Fibroblast of villous mesenchyme (primary cell): ENCODE measurements at places on chromosomes 2 and 18.

GRCh38 chr2:128317181-128317898 is 1.3 kb downstream of the HS6ST1 start:
- DNase-seq: no peak

DNA sequence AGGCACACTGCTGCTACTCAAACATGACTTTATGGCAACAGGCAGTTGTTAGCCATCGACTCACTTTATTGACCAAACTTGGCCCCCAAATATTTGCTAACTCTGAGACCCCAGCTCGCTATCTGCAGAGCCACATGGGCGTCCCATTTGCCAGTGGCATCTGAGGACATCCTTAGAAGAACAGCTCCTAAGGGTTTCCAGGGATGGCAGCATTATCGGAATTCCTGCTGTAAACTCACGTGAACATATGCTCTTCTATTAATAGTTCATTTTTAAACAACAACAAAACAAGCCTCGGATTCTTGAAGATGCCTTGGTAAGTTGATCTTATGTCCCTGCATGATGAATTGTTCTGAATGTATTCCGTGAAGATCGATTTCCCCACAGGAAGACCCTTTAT is 181.0 kb downstream of the LDLRAD4 start:
- DNase-seq: no peak

- no peak for DNase-seq
These were observed 21.9 kb downstream of the CRACDL start for GRCh38 chr2:98913916-98914712.

GRCh38 chr18:49988101-49988500 is 174.8 kb upstream of the ACAA2 start:
- no peak for DNase-seq
